ENCODE measurements at places on chromosomes 2 and 18.

- DNase-seq = no peak
Observed at GRCh38 chr2:9010866-9011265, 7.4 kb upstream of the MBOAT2 start.

GRCh38 chr2:141003967-141004657 is 1126.7 kb downstream of the LRP1B start:
- no peak for DNase-seq

DNA sequence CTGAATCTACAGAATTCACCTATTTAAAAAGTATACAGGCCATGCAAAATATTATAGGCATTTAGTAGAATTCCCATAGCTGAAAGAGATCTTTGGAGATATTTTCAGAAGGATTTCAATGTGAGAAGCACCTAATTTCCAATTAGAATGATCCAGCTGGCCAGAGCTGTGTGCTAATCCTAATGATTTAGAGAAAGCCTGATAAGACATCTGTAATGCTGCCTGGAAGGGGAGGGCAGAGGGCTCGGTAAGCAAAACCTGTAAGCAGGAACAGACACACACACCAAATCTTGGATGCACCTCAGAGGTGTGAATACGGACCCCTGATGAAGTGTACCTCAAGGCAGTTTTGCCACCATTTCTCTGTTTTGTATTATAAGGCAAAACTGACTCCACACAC is 14.0 kb downstream of the SERTAD2 start:
- DNase-seq = no peak

DNA sequence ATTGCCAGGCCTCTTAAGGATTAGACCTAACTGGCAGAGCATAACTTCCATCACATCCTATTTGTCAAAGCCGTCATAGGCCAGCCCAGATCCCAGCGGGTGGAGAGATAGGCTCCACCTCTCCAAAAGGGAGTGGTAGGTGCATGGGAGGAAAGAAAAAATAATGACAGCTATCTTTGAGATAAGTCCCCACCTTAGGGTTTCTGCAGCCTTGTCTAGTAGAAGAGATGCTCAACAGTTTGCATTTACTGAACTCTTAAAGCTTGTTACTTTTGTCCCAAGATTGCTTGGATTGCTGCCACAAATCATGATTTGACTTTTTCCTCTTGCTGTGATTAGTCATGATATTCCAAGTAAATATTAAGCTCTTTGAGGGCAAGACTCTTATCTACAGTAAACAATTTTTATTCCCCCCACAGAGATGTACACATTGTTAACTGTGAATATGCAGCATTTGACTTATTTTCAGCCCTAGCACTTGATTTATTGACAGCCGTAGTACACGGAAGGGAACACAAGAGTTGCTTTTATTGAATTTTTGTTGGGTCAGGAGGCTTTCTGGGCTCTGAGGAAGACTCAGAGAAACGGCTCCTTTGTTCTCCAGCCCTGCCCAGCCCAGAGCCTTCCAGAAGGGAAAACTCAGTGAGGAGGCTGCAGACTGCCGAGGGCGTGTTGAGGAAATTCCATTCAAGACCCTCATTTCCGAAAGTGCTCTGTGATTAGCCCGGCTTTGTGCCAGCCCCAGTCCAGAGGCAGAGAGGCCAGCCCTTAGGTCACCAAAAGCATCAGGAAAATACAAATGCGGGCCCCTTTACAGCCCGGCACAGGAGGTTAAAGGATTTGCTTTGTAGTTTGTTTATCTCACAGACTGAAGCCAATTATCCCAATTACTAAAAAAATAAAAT is 75.5 kb upstream of the ZNF532 start:
- DNase-seq = peak; percentile 26

DNA sequence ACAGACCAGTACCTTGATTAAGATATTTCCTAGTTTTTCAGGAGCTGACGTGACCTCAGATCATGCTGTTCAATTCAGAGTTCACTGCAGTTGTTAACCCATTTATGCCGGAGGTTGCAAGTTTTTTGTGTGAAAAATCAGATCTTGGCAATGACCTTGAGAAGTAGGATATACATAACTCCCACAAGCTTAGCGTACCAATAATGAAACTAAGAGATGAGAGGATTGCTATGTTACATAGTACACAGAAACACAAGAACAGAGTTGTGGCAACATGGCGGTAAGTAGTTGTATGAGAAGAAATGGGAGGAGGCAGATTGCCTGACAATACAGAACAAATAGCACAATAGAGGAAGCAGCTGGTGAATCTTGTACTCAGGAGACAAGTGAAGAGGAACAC is 39.1 kb downstream of the PPIG start:
- DNase-seq = no peak

- DNase-seq = no peak
Observed at GRCh38 chr2:100757621-100758394, 62.1 kb upstream of the NPAS2 start.

GRCh38 chr2:216113572-216113971 is 4.4 kb downstream of the XRCC5 start:
- no peak for DNase-seq

- no peak for DNase-seq
Observed at GRCh38 chr18:59270689-59271257, 2.5 kb downstream of the RAX start.

DNA sequence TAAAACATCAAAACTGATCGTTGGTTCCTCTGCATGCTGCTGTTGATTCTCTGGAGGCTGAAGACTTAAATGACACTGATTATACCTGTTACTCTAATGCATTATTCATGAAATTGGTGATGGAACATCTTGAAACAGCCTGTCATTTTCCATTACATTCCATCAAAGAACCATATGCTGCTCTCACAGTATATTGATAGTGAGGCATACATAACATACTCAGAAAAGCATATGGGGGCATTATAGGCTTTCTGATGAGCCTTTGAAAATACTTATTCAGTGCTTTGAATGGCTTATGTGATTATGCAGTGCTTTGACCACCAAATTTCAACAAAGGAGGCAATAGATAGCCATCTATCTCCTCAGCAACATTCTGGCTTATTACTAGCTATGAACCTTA is 392.1 kb downstream of the CDH19 start:
- DNase-seq = no peak

Measured in endothelial cell (in vitro differentiated cells).